ENCODE measurements at places on chromosomes 11 and 22.

DNA sequence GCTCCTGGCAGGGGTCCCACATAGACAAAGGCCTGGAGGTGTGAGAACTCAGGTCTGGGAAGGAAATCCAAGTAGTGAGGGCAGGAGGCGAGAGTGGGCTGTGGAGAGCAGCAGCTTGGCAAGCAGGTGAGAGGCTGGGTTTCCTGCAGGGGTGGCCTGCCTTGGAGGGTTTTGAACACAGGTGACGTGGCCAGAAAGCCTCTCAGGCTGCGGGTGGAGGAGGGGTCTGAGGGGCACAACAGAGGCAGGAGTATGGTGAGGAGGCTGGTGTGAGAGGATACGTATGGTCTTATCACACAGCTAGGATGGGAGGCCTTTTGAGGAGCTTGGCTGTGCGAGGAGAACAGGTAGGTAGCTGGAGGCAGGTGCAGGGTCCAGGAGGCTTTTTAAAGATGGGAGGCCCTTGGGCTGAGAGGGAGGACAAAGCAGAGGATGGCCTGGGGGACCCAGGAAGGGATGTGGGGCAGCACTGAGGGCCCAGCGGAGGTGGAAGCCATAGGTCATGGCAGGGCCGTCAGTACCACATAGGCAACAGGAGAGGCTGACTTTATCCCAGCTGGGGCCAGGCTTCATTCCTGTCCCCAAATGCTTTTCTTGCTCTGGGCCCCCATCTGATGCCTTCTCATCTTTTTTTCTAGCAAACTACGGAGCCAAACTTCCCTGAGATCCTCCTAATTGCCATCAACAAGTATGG lies 84.4 kb downstream of the MYO7A start:
- DNase-seq = no peak

- peak; percentile 20 for DNase-seq
Observed at GRCh38 chr11:121112498-121113455, 11.7 kb downstream of the TECTA start.

GRCh38 chr11:35322318-35322979 lies 96.9 kb downstream of the SLC1A2 start:
- no peak for DNase-seq

DNA sequence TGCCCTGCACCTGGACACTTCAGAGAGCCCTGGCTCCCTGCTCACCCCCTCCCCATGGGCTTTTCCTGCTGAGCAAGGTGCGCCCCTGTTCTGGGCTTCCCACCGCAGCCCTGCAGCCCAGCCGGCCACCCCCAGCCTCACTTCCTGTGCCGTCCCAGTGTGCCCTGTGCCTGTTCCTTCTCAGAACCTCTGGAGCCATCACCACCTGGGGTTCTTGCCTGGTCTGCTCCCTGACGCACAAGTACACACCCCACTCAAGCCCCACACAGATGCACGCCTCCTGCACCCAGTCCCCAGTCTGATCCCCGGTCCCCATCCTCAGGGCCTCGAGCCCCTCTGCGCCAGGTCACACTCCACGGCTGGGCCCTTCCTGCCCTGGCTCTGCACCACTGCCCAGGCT lies 23.9 kb upstream of the DGCR8 start:
- DNase-seq = no peak

GRCh38 chr11:8728563-8728962 lies 46.0 kb downstream of the RPL27A start:
- DNase-seq = no peak

- DNase-seq = no peak
Observed at GRCh38 chr22:47126344-47126811, 363.9 kb downstream of the TBC1D22A start.

GRCh38 chr11:96391698-96392307 lies 2.0 kb downstream of the JRKL start:
- no peak for DNase-seq

DNA sequence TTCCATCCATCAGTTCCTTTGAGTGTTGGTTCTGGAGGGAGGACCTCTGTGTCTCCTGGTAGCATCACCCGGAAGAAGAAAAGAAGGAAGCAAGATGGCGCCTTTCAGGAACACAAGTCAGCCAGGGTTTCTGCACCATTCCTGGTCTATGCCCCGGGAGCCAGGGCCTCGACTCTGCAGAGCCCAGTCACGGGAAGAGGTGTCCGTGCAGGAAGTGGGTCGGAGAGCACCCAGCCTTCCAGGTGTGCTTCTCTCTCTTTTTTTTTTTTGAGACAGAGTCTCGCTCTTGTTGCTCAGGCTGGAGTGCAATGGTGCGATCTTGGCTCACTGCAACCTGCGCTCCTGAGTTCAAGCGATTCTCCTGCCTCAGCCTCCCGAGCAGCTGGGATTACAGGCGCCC lies 21.2 kb downstream of the MRPL21 start:
- no peak for DNase-seq

DNA sequence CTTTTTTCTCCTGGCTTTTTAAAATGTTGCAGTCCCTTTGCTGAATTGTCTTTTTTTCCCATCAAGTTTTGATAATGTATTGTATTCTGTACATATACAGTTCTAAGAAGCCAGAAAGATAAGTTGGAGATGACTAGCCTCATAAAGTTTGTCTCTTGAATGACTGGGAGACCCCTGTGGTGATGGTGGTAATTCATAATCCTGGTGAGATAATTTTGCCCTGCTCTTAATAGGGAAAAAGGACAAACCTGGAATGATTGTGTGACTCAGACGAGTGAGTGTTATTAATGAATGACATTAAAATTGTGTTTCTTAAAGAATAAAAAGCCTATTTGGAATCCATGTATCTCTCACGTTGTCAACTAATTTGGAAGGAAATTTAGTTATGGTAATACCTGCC lies 1.2 kb downstream of the HIKESHI start:
- DNase-seq = no peak

- DNase-seq = peak; percentile 31
Observed at GRCh38 chr22:21876486-21877176, 9.2 kb upstream of the MAPK1 start.

GRCh38 chr22:20777420-20778177 lies 3.7 kb downstream of the SERPIND1 start:
- no peak for DNase-seq

GRCh38 chr11:131356206-131356605 lies 14.2 kb upstream of the NTM start:
- DNase-seq = no peak

GRCh38 chr11:132342408-132342807 lies 972.0 kb downstream of the NTM start:
- no peak for DNase-seq

GRCh38 chr11:14975252-14975587 lies 3.1 kb upstream of the CALCA start:
- no peak for DNase-seq

DNA sequence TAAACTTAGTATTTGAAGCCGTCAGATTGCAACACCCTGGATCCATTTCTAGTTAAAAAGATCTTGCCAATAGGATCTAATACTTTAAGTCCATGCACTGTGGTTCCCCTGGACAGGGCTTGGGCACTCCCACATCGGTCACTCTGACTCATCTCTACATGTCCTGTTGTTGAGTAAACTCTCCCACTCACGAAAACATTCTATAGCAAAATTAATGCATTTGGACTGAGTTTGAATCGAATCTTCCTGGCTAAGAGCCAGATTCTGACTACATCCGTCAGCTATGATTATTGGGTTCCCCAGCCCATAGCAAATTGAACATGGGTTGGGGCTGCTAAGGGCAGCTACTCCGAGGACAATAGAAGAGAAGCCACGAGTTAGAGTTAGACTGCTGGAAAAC lies 182.1 kb upstream of the SORL1-AS1 start:
- DNase-seq = no peak

GRCh38 chr11:66970371-66970806 lies 4.7 kb upstream of the C11orf86 start:
- no peak for DNase-seq

All from stimulated activated CD8-positive, alpha-beta memory T cell treated with anti-CD3 and anti-CD28 coated beads, Interleukin-7, amount 100 ng/mL, for 48 hours (primary cell).